Activated CD8-positive, alpha-beta T cell treated with anti-CD3 and anti-CD28 coated beads, Interleukin-2, amount 10 ng/mL, durations not matched to agents 7 days and 5 days (primary cell): ENCODE measurements at places on chromosomes 1 and 21. TPM values are rescaled to one million over a fixed set of nuclear protein-coding genes. Genes with fewer than 3 reads are reported as not detected.

Gene PADI2
- total RNA-seq: not detected

DNA sequence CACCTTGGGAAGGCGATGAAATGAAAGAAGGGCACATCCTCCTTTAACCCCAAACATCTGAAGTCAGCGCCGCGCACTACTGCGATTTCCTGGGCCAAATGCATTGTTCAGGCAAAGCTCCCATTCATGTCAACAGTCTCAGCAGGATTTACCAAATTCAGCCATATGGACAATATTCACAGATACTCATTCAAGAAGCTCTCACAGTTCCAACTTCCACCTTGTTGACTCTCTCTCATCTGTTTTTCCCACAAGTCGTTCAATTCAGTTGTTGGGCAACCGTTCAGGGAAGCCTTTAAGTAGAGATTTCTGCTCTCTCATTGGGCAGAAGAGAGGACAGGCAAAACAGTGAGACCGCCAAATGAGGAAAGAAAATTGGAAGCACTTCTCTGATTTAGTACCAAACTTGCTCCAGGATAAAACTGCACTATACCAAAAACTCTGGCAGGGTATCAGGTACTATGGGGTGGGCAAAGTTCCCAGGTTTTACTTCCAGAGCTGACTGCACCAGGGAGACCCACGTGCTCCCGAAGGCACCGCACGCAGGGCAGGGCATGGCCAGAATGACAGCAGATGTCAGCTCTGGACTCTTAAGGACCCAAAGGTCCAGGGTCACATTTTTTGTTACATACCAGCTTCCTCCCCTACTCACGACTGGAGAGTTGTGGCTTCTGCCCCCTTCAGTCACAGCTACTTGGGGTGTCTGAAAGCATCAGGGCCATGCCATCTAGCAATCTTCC, 668.8 kb downstream of the KIF26B start:
- H3K36me3 ChIP-seq: no peaks in the 10 kb centered on the region
- no peaks in the 10 kb centered on the region for H3K4me1 ChIP-seq
- no peak for DNase-seq
- H3K4me3 ChIP-seq: no peak overlapping the region

DNA sequence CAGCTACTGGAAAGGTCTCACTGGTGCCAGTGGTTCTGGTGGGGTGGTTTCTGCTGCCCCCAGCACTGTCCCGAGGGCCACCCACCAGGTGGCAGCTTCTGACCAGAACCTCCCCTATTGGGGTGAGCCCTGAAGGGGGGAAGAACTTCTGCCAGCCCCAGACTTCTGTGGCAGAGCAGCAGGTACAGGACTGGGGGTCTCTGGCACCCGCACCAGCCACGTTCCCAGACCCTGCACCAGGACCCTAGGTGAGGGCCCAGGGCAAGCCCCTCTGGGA, 1.6 kb downstream of the PUSL1 start:
- H3K36me3 ChIP-seq: peaks cover 21% of the 10 kb centered on the region
- peak overlapping the region; percentile 64 for H3K27ac ChIP-seq
- H3K4me1 ChIP-seq: peaks cover 18% of the 10 kb centered on the region

- H3K27me3 ChIP-seq: no peaks in the 10 kb centered on the region
- H3K36me3 ChIP-seq: no peaks in the 10 kb centered on the region
- no peaks in the 10 kb centered on the region for H3K4me1 ChIP-seq
Measured at GRCh38 chr1:95168761-95169351, 51.7 kb downstream of the TLCD4 start.

DNA sequence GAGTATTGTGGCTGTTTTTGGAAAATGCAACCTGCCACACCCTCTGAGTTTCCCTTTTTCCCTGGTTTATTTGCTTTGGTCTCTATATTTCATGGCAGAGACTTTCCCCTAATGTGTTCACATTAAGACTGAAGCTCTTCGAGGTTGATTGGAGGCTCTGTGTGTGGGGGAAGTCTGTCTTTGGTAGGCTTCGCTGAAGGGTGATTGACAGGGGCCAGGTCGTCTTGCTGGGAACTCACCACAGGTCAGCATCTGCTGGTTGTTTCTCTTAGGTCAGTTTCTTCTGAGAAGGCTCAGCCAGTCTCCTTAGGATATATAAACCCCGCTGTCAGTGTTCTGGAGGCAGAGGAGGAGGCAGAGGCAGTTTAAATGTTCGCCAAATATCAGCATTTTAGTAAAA, 249.4 kb downstream of the RPS6KC1 start:
- H3K27me3 ChIP-seq: no peaks in the 10 kb centered on the region
- no peak for DNase-seq
- H3K27ac ChIP-seq: no peak overlapping the region
- no peak overlapping the region for H3K4me3 ChIP-seq

- no peaks in the 10 kb centered on the region for H3K27me3 ChIP-seq
- H3K4me3 ChIP-seq: no peak overlapping the region
- no peak overlapping the region for H3K27ac ChIP-seq
- DNase-seq: no peak
Measured at GRCh38 chr1:226772446-226773139, 33.5 kb upstream of the ITPKB start.
